Neural crest cell (in vitro differentiated cells): ENCODE measurements at places on chromosomes 4 and X. TPM values are rescaled to one million over a fixed set of nuclear protein-coding genes. Genes with fewer than 3 reads are reported as not detected.

DNA sequence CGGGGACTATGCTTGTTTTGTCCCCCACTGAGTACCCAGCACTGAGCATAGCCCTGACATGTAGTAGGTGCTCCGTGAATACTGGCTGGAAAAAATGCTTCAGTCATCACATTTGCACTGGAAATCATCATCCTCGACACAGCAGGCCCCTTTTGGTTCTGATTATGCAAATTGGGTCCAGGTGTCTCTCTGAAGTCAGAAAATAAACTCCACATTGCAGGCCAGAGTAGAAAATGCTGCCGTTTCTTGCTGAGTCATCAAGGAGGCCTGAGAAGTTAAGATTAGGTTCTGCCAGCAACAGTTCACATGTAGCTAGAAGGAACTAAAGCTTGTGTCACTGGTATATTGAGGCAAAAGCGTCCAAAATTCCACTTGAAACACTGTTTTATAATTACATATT lies 15.0 kb upstream of the STK32B start:
- no peak overlapping the region for H3K4me3 ChIP-seq
- H3K27me3 ChIP-seq: no peaks in the 10 kb centered on the region
- peak overlapping the region; percentile 28 for H3K27ac ChIP-seq
- H3K36me3 ChIP-seq: no peaks in the 10 kb centered on the region
- peaks cover 12% of the 10 kb centered on the region for H3K4me1 ChIP-seq

DNA sequence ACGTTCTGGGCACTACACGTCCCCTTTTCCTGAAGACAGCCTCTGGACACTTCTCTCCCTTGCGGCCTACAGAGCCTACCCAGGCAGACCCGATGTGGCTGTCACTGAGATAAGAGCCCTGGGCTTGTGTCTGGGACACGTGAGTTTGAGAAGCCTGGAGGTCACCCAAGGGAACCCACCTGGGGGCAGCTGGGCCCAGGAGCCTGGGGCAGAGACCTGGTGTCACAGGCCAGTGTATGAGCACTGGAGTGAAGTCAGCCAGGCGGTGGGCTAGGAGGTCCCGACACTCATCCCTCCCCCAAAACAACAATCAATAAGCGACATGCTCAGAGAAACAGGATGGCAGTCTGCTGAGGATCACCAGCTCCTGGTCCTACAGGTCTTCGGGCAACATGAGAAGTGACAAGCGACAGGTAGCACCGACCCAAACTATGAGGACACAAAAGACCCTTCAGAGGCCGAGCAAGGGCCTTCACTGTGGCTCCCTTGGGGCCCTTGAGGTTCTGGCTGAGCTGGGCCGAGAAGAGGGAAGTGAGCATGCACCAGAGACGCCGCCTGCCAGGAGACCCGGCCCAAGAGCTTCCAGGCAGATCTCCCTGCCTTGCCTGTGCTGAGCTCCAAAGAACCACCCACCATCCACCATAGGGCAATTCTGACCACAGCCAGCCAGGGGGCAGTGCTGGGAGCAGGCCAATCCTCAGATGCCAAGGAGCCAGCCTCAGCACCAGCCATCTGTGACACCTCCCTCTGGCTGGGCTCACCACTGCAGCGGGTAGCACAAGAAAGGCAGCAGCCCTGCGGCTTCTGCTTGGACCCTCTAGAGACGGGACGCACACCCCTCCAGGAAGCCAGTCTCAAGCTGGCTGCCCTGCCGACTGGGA lies 11.0 kb upstream of the DUSP9 start:
- H3K36me3 ChIP-seq: peaks cover 3% of the 10 kb centered on the region
- H3K27ac ChIP-seq: no peak overlapping the region
- no peaks in the 10 kb centered on the region for H3K4me1 ChIP-seq
- peaks cover 3% of the 10 kb centered on the region for H3K27me3 ChIP-seq
- H3K4me3 ChIP-seq: no peak overlapping the region

GRCh38 chr4:12729384-12729783 lies 754.8 kb downstream of the RAB28 start:
- H3K4me3 ChIP-seq: no peak overlapping the region
- no peak for DNase-seq
- no peak overlapping the region for H3K27ac ChIP-seq
- H3K4me1 ChIP-seq: peaks cover 3% of the 10 kb centered on the region
- H3K27me3 ChIP-seq: peaks cover 5% of the 10 kb centered on the region
- H3K36me3 ChIP-seq: no peaks in the 10 kb centered on the region

DNA sequence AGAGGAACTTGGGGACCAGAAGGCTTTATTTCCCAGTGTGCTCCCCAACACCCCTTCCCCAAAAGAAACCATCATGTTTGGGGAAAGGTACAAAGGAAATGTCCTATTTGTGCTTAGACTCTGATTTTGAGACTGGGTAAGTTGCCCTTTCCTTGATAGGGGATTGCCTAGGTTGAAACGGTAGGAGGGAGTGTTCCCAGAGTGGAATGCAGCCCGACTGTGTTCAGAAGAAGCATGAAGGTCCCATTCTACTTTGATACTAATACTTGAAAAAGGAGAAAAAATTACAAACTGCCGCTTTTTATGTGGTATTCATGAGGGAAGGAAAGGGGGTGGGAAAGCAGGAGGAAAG lies 32.4 kb upstream of the TMEM131L start:
- no peaks in the 10 kb centered on the region for H3K27me3 ChIP-seq
- no peak overlapping the region for H3K27ac ChIP-seq
- H3K4me3 ChIP-seq: no peak overlapping the region

GRCh38 chrX:103310555-103311398 lies at the start of gene BEX2:
TSS of gene BEX2 (minus strand) at chrX:103310990. CDS start at chrX:103309976, 1,014 bp downstream.
- H3K4me1 ChIP-seq: peaks cover 4% of the 10 kb centered on the region
- no peaks in the 10 kb centered on the region for H3K36me3 ChIP-seq
- no peak within 1 kb of the TSS for H3K27ac ChIP-seq
- H3K4me3 ChIP-seq: peak within 1 kb of the TSS; percentile 85
- peak; percentile 53 for DNase-seq

DNA sequence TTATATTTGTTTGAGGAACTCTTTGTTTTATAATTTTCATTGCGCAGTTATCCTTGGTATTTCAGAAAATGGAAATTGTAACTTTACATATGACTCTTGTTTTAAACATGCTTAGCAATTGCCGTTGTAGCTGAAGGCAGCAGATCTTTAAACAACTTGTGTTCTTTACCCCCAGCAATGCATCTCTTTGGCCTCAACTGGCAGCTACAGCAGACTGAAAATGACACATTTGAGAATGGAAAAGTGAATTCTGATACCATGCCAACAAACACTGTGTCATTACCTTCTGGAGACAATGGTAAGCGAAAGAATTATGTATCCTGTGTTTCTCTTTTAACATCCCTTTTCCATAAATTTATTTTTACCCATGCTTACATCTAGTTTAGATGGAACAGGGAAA lies 263.6 kb downstream of the DCTD start:
- H3K4me3 ChIP-seq: no peak overlapping the region
- no peak overlapping the region for H3K27ac ChIP-seq

DNA sequence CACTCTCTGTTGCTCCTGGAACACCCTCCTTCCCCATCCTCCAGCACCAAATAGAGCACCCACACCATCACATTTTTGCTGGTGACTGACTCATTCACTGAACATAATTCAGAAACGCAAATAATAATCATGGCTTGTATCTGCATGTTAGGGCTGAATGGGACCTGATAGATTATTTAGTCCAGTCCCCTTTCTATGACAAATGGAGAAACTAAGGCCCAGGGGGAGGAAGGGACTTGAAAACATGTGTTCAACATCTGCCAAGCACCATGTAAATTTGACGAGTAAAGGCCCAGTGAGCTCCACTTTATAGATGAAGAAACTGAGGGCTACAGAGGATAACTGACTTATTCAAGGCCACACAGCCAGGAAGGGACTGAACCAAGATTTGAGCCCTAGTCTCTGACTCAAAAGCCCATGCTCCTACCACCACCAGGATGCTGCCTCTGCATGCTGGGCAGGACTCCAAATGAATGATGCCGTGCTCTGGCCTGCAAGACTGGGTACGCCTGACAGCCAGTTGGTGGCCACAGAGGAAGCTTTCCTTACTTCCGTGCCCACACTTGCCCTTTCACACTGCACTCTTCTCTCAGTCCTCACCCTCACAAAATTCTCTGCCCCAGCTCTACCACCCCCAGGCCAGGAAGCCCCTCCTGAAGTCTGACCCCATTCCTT lies 133.3 kb upstream of the PJA1 start:
- H3K27ac ChIP-seq: no peak overlapping the region
- peaks cover 4% of the 10 kb centered on the region for H3K4me1 ChIP-seq

- H3K27me3 ChIP-seq: peaks cover 5% of the 10 kb centered on the region
- H3K4me3 ChIP-seq: no peak overlapping the region
- H3K4me1 ChIP-seq: no peaks in the 10 kb centered on the region
- DNase-seq: no peak
Measured at GRCh38 chr4:81195475-81195874, 19.5 kb downstream of the PRKG2 start.

- no peak for DNase-seq
- H3K27me3 ChIP-seq: no peaks in the 10 kb centered on the region
- H3K27ac ChIP-seq: no peak overlapping the region
- H3K36me3 ChIP-seq: no peaks in the 10 kb centered on the region
Measured at GRCh38 chrX:19388064-19388679, 44.4 kb downstream of the PDHA1 start.

GRCh38 chr4:15754323-15754722 lies 23.8 kb upstream of the CD38 start:
- no peaks in the 10 kb centered on the region for H3K4me1 ChIP-seq
- H3K27ac ChIP-seq: no peak overlapping the region
- H3K4me3 ChIP-seq: no peak overlapping the region
- no peak for DNase-seq

DNA sequence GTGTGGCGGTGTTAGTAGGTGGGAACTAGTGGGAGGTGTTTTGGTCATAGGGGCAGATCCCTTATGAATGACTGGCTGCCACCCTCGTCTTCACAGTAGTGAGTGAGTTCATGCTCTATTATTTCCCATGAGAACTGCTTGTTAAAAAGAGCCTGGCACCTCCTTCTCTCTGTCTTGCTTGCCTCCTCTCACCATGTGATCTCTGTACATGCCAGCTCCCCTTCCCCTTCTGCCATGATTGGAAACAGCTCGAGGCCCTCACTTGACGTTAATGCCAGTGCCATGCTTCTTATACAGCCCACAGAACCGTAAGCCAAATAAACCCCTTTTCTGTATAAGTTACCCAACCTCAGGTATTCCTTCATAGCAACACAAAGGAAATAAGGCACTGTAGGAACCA lies 21.7 kb downstream of the PNMA6F start:
- H3K36me3 ChIP-seq: peaks cover 4% of the 10 kb centered on the region
- H3K27ac ChIP-seq: no peak overlapping the region
- H3K27me3 ChIP-seq: peaks cover 34% of the 10 kb centered on the region
- no peak overlapping the region for H3K4me3 ChIP-seq

DNA sequence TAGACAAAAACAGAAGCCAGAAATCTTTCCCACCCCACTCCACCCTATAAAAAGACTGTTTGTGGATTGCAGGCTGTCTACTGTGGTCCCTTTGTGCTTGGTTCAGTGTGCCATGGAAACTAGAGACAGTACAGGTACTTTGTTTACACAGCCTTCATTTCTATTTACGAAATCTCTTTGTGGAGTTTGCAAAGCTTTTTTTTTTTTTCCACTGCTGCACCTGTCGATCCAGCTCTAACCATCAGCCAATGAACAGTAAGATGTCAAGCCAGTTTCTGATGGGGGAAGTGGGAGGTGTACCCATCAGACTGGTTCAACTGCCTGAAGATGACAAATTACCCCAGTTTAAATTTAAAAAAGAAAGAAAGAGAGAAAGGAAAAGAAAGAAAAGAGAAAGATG lies 20.2 kb upstream of the LRBA start:
- H3K4me3 ChIP-seq: no peak overlapping the region
- H3K27ac ChIP-seq: no peak overlapping the region
- H3K36me3 ChIP-seq: no peaks in the 10 kb centered on the region
- no peak for DNase-seq

GRCh38 chr4:95548738-95549245 lies at the start of gene UNC5C:
TSS of gene UNC5C (minus strand) at chr4:95548973.
- H3K27ac ChIP-seq: no peak within 1 kb of the TSS
- H3K36me3 ChIP-seq: no peaks in the 10 kb centered on the region
- H3K4me1 ChIP-seq: peaks cover 40% of the 10 kb centered on the region
- DNase-seq: peak; percentile 44
- H3K4me3 ChIP-seq: peak within 1 kb of the TSS; percentile 91
- peaks cover 74% of the 10 kb centered on the region for H3K27me3 ChIP-seq

- H3K27me3 ChIP-seq: no peaks in the 10 kb centered on the region
- peak overlapping the region; percentile 29 for H3K4me3 ChIP-seq
- DNase-seq: no peak
- H3K4me1 ChIP-seq: peaks cover 29% of the 10 kb centered on the region
- peaks cover 4% of the 10 kb centered on the region for H3K36me3 ChIP-seq
Measured at GRCh38 chrX:130841776-130842175, 61.2 kb downstream of the ENOX2 start.

- H3K36me3 ChIP-seq: peaks cover 3% of the 10 kb centered on the region
- no peak within 1 kb of the TSS for H3K27ac ChIP-seq
- peak within 1 kb of the TSS; percentile 84 for H3K4me3 ChIP-seq
- H3K4me1 ChIP-seq: peaks cover 16% of the 10 kb centered on the region
- DNase-seq: peak; percentile 6
Measured at GRCh38 chrX:119398974-119399771, at the start of gene SLC25A43. TSS of gene SLC25A43 (plus strand) at chrX:119399336. CDS start at chrX:119399404, 68 bp downstream.

DNA sequence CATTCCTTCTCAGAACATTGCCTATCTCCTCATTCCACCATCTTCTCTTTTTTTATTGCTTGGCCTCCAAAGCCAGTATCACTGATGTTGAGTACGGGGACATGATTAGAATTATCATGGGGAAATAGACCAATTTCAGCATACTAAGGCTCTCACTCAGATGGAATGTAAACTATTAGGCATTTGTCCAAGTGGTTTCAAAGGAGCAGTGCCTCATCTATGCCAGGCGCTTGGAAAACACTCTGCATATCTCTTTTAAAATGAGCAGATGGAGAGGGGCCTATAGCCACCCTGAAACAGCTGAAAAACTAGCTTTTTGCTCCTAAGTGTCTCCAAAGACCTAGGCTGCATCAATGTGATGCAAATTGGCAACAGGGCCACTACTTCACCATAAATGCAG lies 150.8 kb upstream of the DIPK2B start:
- H3K27me3 ChIP-seq: no peaks in the 10 kb centered on the region
- DNase-seq: no peak
- H3K36me3 ChIP-seq: no peaks in the 10 kb centered on the region
- no peak overlapping the region for H3K27ac ChIP-seq
- no peak overlapping the region for H3K4me3 ChIP-seq
- H3K4me1 ChIP-seq: no peaks in the 10 kb centered on the region

- peaks cover 5% of the 10 kb centered on the region for H3K36me3 ChIP-seq
- H3K27ac ChIP-seq: no peak overlapping the region
- no peak for DNase-seq
- no peaks in the 10 kb centered on the region for H3K4me1 ChIP-seq
- H3K27me3 ChIP-seq: no peaks in the 10 kb centered on the region
Measured at GRCh38 chrX:149021159-149021558, 483.9 kb downstream of the IDS start.

Gene PF4V1
- total RNA-seq: not detected in 2 replicates

Gene BGN
- 80.6 and 85.2 TPM in 2 replicates for total RNA-seq

Gene PPP1R2C
- total RNA-seq: not detected in 2 replicates

Gene SPIN2A
- total RNA-seq: 0.75 and 0.98 TPM in 2 replicates

Gene TRO
- 106 and 120 TPM in 2 replicates for total RNA-seq

Gene CLDN22
- total RNA-seq: not detected in 2 replicates

Gene MAGEA4
- not detected in 2 replicates for total RNA-seq

Gene UGT2B11
- not detected in 2 replicates for total RNA-seq
